Effector memory CD8-positive, alpha-beta T cell (primary cell): ENCODE measurements at places on chromosomes 11 and 22.
A peak's percentile ranks its signal among the peaks of the same experiment; 100 is the strongest.

- H3K27me3 ChIP-seq, result peaks cover 71% of the 10 kb centered on the region
- no peaks in the 10 kb centered on the region for H3K4me1 ChIP-seq
- no peak for DNase-seq
Measured at GRCh38 chr11:8201644-8202365, 33.0 kb upstream of the RIC3 start.

- no peaks in the 10 kb centered on the region for H3K27me3 ChIP-seq
- no peak overlapping the region for H3K27ac ChIP-seq
- no peak for DNase-seq
Measured at GRCh38 chr11:13221722-13222121, 55.9 kb upstream of the BMAL1 start.

- H3K36me3 ChIP-seq, result peaks cover 3% of the 10 kb centered on the region
- no peak overlapping the region for H3K27ac ChIP-seq
- DNase-seq, result no peak
- H3K4me3 ChIP-seq, result no peak overlapping the region
- H3K27me3 ChIP-seq, result peaks cover 55% of the 10 kb centered on the region
Measured at GRCh38 chr11:65794570-65795510, 8.0 kb downstream of the OVOL1 start.

DNA sequence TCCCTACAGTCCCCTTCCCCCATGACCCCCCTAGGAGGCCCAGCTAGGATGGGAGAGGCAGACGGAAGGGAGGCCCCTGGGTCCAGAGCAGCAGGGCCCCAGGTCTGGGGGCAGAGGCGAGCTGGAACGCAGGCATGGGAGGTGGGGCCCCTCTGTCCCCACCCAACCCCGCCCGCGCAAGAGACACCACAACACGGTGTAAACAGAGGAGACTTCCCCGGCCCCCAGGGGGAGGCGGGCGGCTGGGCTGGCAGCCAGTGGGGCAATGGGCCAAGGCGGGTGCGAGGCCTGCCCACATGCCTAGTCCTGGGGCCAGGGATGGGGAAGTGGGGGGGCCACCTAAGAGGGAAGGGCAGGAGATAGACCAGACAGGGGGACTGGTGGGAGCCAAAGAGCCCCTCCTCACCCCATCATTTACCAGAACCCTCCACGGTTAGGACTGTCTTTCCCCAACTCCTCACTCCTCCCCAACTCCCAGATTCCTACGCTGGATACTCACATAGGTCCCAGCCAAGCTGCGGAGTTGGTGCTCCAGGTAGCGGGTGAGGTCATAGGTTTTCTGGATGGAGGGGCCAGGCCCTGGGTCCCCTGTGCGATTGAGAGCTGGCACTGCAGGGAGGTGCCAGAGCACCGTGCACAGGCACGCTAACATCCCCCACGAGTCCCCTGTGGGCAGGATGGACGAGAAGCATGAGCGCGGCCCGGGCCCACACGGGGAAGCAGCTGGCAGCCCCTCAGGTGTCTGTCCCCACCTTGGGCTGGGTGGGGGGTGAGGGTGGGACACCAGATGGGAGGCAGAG is 6.2 kb downstream of the CLCF1 start:
- no peaks in the 10 kb centered on the region for H3K27me3 ChIP-seq
- peak overlapping the region; percentile 82 for H3K4me3 ChIP-seq
- DNase-seq, result no peak
- peaks cover 91% of the 10 kb centered on the region for H3K4me1 ChIP-seq

GRCh38 chr22:24801901-24802465 is 4.0 kb upstream of the SGSM1 start:
- DNase-seq, result no peak
- peaks cover 7% of the 10 kb centered on the region for H3K36me3 ChIP-seq
- H3K4me1 ChIP-seq, result peaks cover 5% of the 10 kb centered on the region

DNA sequence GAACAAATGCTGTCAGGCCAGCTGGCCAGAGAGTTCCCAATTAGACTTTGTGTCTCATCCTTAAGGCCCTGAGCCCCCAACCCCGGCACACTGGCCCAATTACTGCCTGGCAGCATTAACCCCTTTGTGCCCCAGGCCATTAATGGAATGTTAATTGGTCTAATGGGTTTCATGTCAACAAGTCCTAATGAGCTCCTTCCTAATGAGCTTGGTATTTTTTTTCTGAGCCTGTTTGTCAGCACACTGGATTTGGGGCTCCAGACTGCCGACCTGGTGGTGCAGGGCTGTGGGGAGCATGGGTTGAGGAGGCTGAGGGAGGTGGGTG is 148.8 kb downstream of the FEZ1 start:
- H3K36me3 ChIP-seq, result no peaks in the 10 kb centered on the region
- no peak overlapping the region for H3K27ac ChIP-seq
- no peak overlapping the region for H3K4me3 ChIP-seq
- no peak for DNase-seq
- H3K4me1 ChIP-seq, result peaks cover 8% of the 10 kb centered on the region

DNA sequence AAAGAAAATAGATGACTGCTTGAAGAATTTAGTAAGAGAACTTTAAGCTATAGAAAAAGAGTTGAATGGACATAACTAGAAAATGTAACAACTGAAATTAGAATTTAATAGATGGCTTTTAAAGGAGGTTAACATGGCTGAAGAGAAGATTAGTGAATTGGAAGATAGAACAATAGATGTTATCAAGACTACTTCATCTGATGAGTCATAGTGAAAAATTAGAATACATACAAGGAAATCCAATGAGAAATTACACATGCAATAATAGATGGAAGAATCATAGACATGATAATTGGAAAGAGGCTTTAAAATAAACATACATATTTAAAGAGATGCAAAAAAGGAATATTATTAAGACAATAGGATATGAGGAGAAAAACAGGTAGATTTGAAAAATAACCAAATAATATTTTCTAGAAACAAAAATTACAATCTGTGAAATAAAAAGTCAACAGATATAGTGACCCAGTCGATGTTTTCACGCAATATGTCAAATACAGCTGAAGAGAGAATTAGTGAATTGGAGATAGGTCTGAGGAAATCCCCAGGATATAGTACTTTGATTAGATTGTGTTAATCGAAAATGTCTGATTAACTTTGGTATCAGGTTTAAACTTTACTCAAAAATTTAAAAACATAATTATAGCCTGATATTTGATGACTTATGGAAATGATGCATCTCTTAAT is 28.2 kb downstream of the CAT start:
- H3K27me3 ChIP-seq, result no peaks in the 10 kb centered on the region
- peaks cover 52% of the 10 kb centered on the region for H3K36me3 ChIP-seq
- no peaks in the 10 kb centered on the region for H3K4me1 ChIP-seq
- no peak overlapping the region for H3K4me3 ChIP-seq
- H3K27ac ChIP-seq, result no peak overlapping the region
- no peak for DNase-seq

- H3K4me1 ChIP-seq, result no peaks in the 10 kb centered on the region
- H3K4me3 ChIP-seq, result no peak overlapping the region
- DNase-seq, result no peak
- H3K36me3 ChIP-seq, result peaks cover 2% of the 10 kb centered on the region
Measured at GRCh38 chr11:35968386-35969088, 24.7 kb downstream of the LDLRAD3 start.

- H3K27ac ChIP-seq, result peak overlapping the region; percentile 28
- H3K36me3 ChIP-seq, result peaks cover 8% of the 10 kb centered on the region
- no peaks in the 10 kb centered on the region for H3K27me3 ChIP-seq
- H3K4me3 ChIP-seq, result no peak overlapping the region
- no peaks in the 10 kb centered on the region for H3K4me1 ChIP-seq
Measured at GRCh38 chr22:25182131-25183110, 17.2 kb upstream of the CRYBB3 start.

DNA sequence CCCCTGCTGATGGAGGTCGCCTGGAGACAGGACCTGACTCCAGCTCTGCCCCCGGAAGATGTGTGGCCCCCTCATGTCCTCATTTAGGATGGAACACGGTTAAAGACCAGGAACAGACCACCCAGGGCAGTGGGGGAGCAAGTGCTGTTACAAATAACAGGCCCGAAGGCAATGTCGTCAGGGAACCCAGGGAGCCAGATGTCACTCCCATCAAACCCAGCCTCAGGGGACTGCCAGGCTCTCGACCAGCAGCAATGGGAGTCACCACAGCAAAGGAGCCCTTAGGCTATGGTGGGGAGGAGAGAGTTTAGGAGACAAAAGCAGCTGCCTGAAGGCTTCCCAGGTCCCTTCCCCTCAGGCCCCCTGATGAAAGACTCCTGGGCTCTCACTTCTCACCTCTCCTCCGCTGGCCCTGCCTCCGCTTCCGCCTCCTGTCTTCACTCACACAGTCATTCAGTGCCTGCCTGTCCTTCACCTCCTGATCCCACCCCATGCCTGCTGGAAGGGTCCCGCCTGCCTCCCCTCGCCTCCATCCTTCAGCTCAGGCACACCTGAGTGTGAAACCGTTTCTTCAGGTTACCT is 4.4 kb downstream of the RPS19BP1 start:
- H3K27ac ChIP-seq, result peak overlapping the region; percentile 88
- H3K4me1 ChIP-seq, result peaks cover 68% of the 10 kb centered on the region
- H3K4me3 ChIP-seq, result peak overlapping the region; percentile 96
- no peaks in the 10 kb centered on the region for H3K27me3 ChIP-seq

DNA sequence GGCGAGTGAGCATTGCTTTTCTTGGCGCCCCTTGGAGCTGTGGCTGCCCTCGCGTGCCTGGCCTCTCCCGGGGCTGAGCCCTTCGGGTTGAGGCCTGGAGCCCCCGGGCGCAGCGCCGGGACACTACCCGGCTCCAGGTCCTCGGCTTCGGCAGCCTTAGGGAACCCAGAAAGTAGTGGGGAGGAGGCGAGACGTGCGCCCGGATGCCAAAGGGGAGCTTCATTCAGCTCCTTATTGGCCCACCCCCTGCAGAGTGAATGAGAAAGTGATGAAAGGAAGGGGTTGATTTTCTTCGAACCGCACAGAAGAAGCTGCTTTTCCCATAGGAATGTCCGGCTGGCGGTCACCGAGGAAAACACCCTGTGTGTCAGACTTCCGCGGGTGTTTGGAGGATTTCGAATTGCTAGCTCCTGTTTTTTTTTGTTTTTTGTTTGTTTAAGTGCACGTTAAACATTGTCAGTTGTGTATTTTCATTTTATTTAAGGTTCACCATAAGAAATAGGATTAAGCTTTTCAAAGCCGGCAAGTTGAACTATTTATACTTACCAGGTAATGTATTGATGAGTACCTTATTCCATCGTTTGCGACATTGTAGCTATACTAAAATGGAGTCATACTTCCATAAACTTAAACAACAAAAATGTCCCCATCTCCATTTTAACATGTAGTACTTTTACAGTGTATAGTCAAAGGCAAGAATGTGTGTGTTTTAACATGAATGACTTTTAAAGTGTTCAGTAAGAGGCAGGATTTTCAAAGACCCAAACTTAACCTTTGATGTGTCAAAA is 841 bp upstream of the EIF4G2 start:
- peak overlapping the region; percentile 98 for H3K27ac ChIP-seq
- no peak for DNase-seq

DNA sequence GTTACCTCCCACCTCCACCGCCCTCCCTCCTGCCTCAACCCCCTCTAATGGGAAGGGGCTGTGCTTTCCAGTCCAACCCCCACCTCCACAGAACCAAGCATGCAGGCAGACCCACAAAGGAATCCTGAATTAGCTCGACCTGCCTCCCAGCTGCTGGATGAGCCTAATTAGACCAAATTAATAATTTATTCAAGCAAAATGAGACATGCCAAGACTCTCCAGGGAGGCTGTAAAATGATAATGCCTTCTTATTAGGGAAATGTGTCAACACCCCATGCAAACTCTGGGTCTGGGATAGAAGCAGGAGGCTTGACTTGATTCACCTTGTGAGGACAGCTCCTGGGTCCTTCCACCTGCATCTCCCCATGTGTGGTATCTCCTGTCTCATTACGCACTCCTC is 59.4 kb upstream of the HMGXB4 start:
- DNase-seq, result no peak
- H3K27me3 ChIP-seq, result peaks cover 25% of the 10 kb centered on the region
- H3K27ac ChIP-seq, result no peak overlapping the region
- no peaks in the 10 kb centered on the region for H3K4me1 ChIP-seq

- no peak overlapping the region for H3K27ac ChIP-seq
- no peaks in the 10 kb centered on the region for H3K27me3 ChIP-seq
- no peak for DNase-seq
- H3K4me3 ChIP-seq, result no peak overlapping the region
Measured at GRCh38 chr11:132072858-132073211, 702.4 kb downstream of the NTM start.

DNA sequence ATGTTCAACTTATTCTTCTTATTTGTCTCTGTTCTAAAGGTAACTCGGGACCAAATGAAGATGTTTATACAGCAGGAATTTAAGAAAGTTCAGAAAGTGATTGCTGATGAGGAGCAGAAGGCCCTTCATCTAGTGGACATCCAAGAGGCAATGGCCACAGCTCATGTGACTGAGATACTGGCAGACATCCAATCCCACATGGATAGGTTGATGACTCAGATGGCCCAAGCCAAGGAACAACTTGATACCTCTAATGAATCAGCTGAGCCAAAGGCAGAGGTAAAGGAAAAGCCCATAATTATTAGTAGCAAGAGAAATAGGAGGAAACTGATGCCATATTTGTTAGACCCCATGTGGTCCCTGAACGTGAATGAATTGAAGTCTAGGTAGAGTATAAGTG is 63.3 kb downstream of the TRIM44 start:
- DNase-seq, result no peak
- H3K27me3 ChIP-seq, result no peaks in the 10 kb centered on the region
- peaks cover 36% of the 10 kb centered on the region for H3K36me3 ChIP-seq
- H3K4me1 ChIP-seq, result peaks cover 4% of the 10 kb centered on the region
- H3K4me3 ChIP-seq, result no peak overlapping the region

DNA sequence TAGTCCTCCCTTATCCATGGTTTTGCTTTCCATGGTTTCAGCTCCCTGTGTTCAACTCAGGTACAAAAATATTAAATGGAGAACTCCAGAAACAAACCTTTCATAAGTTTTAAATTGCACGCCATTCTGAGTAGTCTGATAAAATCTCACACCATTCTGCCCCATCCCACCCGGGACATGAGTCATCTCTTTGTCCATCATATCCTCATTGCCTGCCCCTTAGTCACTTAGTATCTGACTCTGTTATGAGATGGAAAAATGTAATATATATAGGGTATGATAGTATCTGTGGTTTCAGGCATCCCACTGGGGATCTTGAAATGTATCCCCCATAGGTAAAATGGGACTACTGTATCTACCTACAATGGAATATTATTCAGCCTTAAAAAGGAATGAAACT is 35.5 kb upstream of the FGF3 start:
- no peak for DNase-seq
- peaks cover 62% of the 10 kb centered on the region for H3K27me3 ChIP-seq
- no peaks in the 10 kb centered on the region for H3K36me3 ChIP-seq
- no peaks in the 10 kb centered on the region for H3K4me1 ChIP-seq
- no peak overlapping the region for H3K27ac ChIP-seq

DNA sequence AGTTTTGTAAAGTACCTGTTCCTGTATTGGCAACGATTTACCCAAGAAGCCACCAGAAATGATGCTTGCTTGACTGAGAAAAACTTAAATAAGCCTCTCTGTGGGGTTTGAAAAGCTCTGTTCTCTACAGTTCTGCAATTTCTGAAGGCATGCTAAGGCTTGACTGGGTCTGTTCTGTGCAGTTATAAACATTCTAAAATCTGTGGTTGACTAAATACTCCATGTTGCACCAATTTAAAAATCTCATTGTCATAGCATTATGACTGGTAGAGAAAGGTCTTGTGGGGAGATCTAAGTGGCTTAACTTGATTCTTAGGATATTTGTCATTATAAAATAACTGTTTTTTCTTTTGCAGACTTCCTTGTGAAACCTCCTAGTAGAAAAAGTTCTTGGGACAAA is 73.7 kb downstream of the MTMR3 start:
- no peak for DNase-seq
- no peak overlapping the region for H3K4me3 ChIP-seq
- H3K36me3 ChIP-seq, result peaks cover 9% of the 10 kb centered on the region
- peaks cover 27% of the 10 kb centered on the region for H3K4me1 ChIP-seq
- no peaks in the 10 kb centered on the region for H3K27me3 ChIP-seq
- H3K27ac ChIP-seq, result no peak overlapping the region
